Hindlimb muscle (tissue), 1 donor: ENCODE measurements at places on chromosomes 12 and 14.

- DNase-seq, result no peak
These were observed 73.5 kb downstream of the TTC7B start for GRCh38 chr14:90742729-90743128.

GRCh38 chr14:59464486-59465315 is 479 bp downstream of the GPR135 start:
- DNase-seq, result peak; percentile 73

- DNase-seq, result no peak
These were observed 13.0 kb downstream of the TMEM52B start for GRCh38 chr12:10191865-10192264.

GRCh38 chr14:68312884-68313610 is 479.8 kb downstream of the ZFP36L1 start:
- no peak for DNase-seq

DNA sequence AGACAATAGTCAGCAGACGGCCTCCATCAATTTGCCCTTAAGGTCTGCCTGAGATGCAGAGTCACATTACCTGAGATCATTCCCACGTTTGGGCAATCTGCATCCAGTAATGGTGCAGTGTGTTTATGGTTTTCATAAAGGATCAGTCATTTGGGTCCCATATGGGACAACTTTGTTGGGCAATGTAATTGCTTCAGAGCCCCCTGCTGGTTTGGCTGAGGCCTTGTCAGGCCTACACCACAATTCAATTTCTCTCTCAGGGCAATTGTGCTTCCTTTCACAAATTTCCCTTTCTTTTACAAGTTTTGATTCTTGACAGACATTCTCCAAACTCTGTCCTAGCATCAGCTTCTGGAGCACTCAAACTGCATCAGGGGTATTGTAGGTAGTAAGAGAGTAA is 191.2 kb upstream of the SSTR1 start:
- DNase-seq, result no peak

- no peak for DNase-seq
These were observed 40.2 kb downstream of the STAB2 start for GRCh38 chr12:103627189-103627855.
